ENCODE measurements at places on chromosomes 2 and 18.

DNA sequence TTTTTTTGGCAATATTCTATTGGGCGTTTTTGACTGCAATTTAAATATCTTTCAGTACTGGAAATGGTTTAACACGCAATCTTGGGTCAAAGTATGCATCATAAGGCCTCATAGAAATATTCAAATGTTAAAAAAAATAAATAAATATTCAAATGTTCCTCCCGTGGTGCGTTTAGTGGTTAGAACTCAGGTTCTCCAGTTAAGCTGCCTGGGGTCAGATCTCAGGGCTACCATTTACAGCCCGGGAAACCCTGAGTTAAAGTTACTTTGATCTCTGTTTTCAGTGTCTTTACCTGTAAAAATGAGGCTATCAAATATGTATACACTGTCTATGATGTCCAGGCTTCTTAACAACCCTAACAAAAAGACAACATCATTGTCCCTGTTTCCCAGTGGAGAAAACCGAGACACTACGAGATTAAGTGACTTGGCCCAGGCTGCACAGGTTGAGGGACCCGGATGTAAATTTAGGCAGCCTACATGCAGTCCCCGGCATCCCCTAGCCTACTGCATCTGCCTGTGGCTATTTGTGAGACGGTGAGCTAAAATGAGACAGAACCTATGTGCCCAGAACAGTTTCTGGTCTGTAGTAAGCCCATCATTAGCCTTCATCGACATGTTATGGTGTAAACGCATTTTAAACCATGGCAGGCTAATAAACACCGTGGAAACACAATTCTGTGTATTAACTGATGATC lies 1.7 kb downstream of the FHL2 start:
- no peak for DNase-seq

GRCh38 chr2:237305579-237305978 lies 108.4 kb downstream of the COL6A3 start:
- DNase-seq = no peak

DNA sequence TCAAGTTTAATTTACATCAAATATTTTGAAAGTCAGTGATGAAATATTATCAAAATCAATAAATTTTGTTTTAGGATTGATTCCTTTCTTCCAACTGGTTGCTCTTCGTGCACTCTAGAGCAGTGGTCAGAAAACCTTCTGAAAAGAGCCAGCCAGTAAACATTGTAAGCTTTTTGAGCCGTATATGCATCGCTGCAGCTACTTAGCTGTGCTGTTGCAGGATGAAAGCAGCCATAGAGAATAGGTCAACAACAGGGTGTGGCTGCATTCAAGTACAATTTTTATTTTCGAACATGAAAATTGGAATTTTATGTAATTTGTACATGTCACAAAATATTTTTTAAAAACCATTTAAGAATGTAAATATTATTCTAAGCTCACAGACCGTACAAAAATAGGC lies 94.9 kb downstream of the MGAT5 start:
- no peak for DNase-seq

DNA sequence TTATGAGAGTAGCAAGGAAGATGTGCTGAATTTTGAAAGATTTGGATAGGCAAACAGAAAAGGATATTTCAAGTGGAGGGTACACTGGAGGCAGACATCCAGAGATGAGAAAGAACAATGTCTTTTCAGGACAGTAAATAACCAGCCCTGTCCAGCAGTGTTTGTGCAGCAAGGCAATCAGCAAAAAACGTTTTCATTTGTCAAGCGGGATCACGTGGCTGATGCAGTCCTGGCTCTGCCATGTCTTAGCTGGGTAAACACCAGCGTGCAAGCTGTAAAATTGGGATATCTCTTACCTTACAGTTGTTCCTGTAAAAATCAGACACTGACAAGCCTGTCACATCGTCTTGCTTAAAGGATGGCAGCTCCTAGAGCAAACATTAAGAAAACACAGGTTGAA lies 67.8 kb downstream of the CWC22 start:
- no peak for DNase-seq

DNA sequence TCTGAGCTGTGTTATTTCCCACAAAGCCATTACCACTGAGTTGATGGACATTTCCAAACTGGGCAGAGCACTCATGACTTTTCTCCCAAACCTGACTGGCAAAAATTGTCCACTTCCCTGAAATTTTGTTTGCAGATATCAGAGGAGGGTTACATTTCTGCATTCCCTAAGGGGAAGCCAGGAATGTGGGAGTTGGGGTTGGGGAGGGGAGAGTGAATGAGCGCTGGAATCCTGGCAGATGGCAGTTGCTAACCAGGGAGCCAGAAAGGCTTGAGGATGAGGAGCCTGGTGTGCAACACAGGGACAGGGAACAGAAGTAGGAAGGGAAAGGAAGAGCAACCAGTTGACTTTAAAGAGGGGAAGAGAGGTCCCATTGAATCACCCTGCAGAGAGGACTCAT lies 14.0 kb upstream of the CCNYL1 start:
- no peak for DNase-seq

DNA sequence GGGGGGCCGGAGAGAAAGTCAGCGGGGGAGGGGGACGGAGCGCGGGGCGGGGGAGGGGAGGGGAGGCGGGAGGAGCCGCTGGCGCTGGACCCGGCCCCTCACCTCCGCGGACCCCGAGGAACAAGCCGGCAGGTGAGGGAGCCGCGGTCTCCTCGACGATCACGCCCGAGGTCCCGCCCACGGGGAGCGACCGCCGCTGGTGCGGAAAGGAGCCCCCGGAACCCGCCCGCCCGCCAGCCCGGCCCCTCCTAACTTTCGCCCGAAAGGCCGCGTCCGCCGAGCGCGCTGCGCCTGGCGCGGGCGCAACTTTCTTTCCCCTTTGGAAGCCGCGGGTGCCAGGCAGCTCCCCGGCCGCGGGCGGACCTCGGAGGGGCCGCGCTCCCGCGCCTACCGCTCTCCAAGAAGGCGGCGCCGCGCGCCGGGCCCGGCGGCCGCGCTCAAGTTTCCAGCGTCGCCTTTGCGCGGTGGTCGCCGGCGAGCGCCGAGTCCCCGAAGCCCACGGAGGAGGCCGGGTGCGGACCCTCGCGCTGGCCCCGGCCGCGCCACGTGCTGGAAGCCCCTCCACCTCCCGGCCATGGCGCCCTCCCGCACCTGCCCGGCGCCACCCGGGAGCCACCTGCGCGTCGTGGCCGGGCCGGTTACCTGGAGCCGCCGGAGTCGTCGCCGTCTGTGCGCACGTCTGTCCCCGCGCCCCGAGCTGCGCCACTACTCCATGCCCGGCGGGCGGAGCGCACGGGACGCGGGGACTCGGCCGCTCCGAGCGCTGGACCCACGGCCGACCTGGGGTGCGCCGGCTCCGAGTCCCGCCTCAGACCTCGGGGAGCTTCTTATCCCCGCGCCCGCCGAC lies at the start of gene ALKAL2:
ALKAL2 (minus strand) TSS at position 181 of the 847 bp plus-strand sequence. CDS start 256 bp downstream, outside the sequence.
- DNase-seq = no peak

- no peak for DNase-seq
Observed at GRCh38 chr2:152241948-152242729, 66.6 kb upstream of the STAM2 start.

GRCh38 chr2:141933226-141933625 lies 197.6 kb downstream of the LRP1B start:
- no peak for DNase-seq

DNA sequence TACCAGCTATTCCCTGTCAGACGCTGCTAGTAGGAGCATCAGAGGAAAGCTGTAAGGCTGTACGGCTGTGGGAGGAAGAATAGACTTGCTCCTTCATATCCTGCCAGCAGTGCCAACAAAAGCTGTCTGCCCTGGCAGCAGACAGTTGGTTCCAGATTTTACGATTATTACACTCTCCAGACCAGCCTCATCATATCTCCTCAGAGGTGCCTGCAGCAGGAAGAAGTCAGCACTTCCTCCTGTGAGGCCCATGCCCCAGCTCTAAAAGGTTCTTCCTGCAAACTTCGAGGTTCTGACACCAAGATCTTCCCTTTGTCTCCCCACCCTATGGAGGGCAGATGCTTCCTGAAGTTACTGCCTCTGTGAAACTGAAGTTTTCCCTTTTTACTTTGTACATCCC lies 537.7 kb upstream of the PKDCC start:
- no peak for DNase-seq

- no peak for DNase-seq
Observed at GRCh38 chr2:230737791-230738226, 25.2 kb downstream of the CAB39 start.

GRCh38 chr18:7272311-7273049 lies 41.6 kb downstream of the LRRC30 start:
- DNase-seq = no peak
